GF-D8 (cell line): ENCODE measurements at places on chromosomes 4 and X.

DNA sequence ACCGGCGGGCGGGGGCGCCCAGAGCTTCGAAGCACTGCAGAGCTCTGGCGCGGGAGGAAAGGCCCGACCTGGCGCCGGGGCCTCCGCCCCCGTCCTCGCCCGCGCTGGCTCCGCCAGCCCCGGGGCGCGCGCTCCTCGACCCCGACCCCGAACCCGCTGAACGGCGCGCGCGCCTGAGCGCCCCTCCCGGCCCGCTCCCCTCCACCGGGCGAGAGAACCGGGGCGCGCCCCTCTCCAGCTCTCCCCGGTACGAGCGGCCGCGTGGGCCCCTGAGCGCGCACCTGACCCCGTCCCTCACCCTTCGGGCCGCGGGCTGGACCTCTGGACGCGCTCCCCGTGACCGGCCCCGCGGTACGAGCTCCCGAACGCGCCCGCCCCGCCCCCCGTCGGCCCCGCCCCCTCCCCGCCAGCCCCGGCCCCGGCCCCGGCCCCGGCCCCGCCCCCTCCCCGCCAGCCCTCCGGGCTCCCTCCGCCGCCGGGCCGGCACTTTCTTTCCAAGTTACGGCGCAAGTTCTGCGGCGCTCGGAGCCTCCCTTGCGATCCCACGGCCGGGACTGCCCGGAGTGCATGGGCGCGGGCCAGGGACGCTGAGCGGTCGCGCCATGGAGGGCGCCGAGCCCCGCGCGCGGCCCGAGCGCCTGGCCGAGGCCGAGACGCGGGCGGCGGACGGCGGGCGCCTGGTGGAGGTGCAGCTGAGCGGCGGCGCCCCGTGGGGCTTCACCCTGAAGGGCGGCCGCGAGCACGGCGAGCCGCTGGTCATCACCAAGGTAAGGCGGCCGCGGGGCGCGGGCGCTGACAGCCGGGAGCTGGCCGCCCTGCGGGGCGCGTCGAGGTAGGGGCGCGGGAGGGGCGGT is at the start of gene SHROOM2:
TSS of gene SHROOM2 (plus strand) at position 486 of the 854 bp plus-strand sequence. CDS start at position 603, 117 bp downstream.
- DNase-seq, result no peak

GRCh38 chr4:163072222-163072621 is 94.5 kb downstream of the NAF1 start:
- DNase-seq, result no peak

DNA sequence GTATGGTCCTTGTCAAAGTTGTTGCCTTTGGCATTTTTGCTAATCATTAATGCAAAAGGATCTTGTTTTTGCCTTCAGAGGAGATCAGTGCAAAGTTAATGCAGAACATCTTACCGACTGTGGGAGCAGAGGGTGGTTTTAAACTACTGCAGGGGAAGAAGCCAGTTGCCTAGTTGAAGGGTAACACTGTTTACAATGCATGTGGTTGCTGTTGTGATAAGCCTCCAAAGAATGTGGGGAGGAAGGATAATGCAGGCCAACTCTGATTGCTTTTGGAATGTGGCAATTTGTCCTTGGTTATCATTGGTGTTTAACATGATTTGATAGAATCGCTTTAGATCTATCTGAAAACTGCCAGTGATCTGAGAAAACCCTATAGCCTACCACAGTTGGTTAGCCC is 204.3 kb upstream of the TLL1 start:
- DNase-seq, result no peak

DNA sequence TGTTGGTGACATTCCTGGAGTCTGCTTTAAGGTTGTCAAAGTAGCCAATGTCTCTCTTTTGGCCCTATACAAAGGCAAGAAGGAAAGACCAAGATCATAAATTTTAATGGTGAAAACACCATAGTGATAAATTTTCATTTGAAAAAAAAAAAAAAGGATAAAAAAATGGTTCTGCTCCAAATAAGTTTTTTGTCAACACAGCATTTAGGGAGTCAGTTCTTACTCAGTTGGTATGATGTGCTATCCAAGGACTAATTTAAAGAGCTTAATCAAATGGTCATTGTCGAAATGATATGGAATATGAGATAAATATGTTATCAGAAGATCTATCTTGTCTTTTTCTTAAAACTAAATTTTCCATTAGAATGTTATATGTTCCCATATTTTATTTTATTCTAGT is 83.9 kb downstream of the PCDH18 start:
- no peak for DNase-seq

- DNase-seq, result no peak
These were observed 95.0 kb downstream of the CAMK2D start for GRCh38 chr4:113666386-113667114.

- no peak for DNase-seq
These were observed 89.8 kb downstream of the PAPSS1 start for GRCh38 chr4:107630185-107630705.

DNA sequence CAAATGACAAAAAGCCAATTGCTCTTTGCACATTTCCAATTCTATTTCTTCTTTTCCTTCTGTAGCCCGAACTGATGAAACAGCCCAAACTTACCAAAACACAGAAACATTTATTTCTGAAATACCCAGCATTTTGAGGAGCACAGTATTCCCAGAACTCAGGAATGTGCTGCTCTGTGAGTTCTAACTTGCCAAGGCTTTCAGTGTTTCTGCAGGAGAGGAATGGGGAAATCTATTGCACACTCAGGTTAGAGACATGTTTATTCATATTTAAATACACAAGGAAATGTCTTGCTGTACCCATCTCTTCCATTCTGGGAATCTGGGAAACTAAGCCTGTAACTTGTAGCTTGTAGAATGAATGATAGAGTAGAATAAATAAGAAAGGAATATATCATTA is 10.7 kb downstream of the TMPRSS11D start:
- no peak for DNase-seq

DNA sequence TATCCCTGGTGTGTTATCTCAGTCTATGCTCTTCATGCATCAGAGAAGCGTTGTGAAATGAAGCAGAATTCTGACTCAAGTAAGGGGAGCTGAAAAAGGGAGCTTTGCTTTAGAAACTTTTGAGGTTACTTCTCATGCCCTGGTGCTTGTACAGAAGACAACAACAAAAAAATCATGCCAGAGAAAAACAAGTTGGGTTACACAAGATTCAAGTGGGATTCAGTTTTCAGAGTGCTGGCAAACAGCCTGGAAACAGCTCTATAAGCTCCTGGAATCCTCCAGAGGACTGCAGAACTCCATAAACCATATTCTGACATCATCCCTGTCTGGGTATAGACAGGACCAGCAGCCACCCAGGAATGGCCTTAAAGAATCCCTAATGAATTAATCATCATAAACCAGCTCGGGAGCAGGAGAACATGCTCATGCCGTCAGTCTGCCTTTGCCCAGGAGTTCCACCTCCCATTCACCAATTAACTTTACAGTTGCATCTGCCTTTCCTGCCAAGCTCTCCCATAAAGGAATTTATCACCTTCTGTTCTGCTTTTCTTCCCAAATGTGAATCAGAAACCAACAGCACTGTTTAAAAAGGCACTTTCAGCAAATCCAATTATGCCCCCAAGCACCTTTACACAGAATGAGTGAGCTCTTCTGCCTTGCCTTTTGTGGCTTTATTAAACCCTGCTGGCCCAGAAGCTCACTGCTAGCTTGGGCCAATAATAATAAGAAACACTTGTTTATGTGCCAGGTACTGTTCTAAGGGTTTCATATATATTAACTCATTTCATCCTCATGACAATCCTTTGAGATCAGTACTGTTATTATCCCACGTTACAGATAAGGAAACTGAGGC is 54.5 kb upstream of the FBXW7 start:
- no peak for DNase-seq

GRCh38 chrX:141924293-141924692 is 20.6 kb downstream of the MAGEC1 start:
- DNase-seq, result no peak

DNA sequence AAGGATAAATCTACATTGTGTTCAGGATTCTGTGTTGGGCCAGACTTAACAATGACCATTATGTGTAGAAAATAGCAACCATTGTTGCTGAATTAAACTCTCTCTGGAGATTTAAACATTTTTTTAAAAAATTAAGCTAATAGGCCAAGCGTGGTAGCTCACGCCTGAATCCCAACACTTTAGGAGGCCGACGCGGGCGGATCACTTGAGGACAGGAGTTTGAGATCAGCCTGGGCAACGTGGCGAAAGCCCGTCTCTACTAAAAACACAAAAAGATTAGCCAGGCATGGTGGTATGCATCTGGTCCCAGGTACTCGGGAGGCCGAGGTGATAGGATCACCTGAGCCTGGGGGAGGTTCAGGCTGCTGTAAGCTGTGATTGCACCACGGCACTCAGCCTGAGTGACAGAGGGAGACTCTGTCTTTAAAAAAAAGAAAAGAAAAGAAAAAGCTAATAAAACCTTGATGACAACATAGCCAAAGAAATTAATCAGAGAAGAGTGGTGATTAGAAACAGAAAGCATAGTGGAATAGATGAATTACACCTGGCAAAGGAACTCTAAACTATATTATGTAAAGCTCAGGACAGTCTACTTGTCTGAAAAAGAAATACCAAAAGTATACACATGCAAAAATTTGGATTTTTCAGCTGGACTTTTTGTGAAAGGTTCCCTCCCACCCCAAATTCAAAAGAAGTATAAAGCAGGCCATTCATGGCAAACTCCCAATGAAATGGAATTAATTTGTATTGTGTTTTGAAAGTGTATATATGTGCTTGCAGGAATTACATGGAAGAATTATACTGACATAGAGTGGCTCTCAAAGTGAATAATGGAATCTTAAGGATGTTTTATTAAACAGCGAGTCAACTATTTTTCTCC is 21.9 kb downstream of the PLS3 start:
- no peak for DNase-seq

DNA sequence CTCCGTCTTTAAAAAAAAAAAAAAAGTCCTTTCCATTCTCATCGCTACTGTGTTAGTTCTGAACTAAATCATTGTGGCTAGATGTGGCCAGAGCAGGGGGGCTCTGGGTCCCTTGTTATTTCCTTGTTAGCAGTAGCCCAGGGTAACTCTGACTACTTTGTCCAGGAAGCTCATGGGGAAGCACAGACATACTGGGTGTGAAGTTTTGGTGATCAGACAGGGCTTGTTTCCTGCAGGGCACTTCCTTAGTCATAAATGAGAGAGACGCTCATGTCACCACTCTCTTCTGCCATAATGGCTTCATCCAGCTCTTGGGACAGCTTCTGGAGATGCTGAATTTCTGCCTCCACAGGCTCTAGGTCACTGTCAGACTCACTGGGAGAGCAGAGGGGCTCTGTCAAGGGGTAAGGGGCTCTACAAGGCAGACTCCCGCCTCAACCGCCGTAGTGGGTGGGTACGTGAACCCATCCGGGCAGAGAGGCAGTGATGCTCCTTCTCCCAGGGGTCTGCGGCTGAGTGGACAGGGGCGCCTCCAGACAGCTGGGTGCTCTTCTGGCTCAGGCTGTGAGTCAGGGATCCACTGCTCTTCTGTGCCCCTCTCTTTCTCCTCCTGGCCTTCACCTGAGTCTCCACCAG is 12.9 kb downstream of the STIM2 start:
- no peak for DNase-seq

DNA sequence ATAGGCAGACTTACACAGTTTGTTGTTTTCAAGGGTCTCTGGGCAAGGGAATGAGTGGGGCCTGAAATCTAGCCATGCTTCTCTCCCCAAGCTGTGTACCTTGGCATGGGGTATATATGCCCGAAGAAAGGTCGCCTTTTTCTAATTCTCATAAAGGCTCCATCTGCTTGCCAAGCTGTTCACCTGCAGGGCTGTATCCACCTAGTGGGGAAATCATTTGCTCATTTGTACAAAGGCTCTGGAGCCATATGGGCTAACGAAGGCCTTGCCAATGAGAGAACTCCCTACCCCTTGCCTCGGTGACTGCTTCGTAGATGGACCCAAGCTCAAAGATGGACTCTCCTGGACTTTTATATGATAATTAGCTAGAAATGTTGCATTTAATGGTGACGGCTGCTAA is 1097.0 kb downstream of the PDHA2 start:
- no peak for DNase-seq
